ENCODE measurements at places on chromosomes 5 and 9.

- no peak for DNase-seq
Measured at GRCh38 chr9:35203528-35203927, 41.7 kb downstream of the UNC13B start.

DNA sequence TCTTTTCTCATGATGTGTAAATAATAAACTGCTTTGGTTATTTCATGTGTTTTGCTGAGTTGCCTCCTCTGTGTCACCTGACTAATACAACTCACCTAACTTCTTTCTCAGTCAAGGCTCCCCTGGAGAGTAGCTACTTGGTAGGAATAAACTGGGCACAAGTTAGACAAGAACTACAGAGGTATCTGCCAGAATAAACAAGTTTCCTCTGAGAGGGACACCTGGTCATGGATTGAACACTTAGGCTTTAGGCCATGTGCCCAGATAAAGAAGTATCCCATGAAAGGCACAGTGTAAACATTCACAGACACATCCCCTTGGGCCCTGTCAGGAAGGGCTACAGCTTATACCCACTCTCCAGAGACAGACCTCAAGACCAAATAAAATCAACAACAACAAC lies 532.5 kb downstream of the KIF4B start:
- no peak for DNase-seq

GRCh38 chr5:148381906-148382305 lies 1.9 kb upstream of the FBXO38 start:
- no peak for DNase-seq

DNA sequence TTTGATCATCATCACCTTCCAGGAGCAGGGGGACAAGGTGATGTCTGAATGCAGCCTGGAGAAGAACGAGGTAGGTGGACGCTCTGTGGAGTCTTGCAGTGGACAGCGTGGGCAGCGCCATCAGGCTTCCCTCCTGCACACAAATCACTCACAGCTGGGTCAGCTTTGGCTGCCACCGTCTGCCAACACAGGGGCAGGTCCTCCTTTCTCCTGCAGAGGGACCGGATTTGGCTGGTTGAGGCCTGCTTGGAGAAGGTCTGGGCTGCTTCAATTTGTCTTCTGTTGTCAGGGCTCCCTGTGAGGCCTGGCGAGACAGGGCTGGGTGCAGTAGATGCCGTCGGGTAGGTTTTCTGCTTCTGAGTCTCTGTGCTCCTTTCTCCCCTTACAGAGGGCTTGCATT lies 180.6 kb downstream of the CACNA1B start:
- DNase-seq: no peak

DNA sequence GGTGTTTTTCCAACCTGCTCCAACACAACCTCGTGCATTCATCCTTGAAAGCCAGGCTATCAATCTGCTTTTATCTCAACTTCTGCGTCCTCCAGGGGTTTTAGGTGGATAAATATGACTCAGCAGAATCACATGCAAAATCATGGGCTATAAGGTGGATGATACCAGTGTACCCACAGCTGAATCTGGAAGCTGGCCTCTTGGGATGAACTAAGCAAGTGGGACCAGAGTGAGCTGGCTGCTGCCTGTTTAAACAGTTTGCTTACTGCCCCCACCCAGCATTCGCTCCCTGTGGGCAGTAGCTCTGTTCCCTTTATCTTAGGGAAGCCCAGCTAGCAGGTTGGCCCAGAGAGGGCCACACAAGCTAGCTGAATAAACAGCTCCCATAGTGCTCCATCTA lies 194.0 kb downstream of the CRB2 start:
- no peak for DNase-seq
